LoVo (cell line): ENCODE measurements at places on chromosomes 3 and 15.

DNA sequence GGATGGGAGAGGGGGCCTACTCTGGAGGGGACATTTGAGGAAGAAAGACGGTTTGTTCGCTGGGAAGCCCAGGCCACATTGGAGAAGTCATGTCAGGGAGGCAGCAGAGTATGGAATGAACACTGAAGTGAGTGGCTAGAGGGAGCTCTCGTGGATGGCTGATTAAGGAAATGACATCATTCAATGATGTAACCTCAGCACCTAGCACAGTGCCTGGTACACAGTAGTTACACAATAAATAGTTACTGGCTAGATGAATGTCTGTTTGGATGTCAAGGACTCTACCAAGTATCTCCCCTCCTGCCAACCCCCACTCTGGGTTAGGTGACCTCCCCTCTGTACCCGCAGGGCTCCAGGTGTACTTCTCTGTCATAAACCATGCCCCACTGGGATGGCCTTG is 121.1 kb downstream of the CLSTN2 start:
- DNase-seq, result no peak

DNA sequence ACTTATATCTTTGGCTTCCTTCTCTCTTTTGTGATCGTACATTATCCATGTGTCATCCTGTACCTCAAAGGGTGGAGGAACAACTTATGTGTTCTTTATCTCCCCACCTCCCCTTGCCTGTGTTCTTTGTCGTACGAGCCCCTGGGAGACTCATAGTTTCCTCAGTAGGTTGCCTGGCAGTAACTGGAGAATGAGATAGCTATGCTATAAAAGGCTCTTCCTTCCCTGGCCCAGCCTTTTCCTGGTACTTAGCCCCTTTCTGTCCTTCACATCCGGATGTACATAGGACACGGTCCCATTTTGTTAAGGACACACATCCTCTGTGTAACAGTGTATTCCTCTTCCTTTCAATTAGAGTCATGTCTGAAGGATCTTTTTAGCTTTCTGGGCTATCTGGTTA is 32.1 kb downstream of the PLCL2 start:
- DNase-seq, result no peak

- no peak for DNase-seq
These were observed 107.6 kb downstream of the RBPMS2 start for GRCh38 chr15:64667736-64668161.

DNA sequence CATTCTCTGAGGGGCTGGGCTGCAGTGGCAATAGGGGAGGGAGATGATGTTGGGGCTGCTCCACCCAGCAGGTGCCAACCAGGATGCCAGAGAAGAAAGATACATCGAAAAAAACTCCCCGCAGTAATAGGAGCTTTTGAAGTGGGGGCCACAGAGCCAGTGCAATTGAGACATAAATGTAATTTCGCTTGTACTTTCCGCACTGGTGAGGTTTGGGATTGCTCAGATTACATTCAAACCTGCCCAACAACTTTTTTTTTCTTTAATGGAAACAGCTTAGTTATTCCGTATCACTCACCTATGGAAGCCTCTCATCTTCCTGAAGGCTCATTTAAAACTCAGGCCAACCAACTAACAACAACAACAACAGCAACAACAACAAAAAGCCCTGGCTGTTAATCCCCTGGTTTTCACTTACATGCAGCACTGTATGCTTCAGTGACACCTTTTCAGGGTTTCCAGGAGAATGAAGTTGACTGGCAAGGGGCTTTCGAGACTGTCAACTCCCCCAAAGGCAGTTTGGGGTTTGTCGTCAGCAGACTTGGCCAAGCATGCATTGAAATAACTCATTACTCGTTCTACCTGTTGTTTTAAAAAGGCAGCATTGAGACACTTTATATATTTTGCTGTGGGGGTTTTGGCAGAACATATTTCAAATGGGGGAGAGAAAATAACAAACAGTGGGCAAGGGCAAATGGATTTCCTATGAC is 163.8 kb downstream of the EBLN2 start:
- DNase-seq, result no peak
